Esophagus squamous epithelium (tissue), 5 donors: ENCODE measurements at places on chromosomes 1 and 21.

DNA sequence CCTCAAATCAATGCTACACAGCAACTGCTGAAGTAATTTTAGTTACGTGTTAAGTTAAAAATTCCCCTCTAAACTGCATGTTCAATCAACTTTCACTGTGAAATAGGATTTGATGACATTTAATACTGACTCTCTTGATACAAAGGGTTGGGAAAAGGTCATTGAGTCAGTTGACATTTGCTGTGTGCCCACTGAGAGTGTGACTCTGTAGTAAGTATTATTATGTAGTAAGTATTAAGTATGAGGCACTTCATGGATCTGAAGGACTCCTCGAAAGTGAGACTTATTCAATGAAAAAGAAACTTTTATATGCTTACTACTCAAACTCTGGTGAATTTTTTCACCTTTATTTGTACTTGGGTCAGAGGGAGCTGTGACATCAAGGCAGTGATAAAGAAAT is 83.1 kb upstream of the S1PR1 start:
- no peak overlapping the region for H3K4me3 ChIP-seq
- no peaks in the 10 kb centered on the region for H3K4me1 ChIP-seq
- no peaks in the 10 kb centered on the region for H3K36me3 ChIP-seq
- no peaks in the 10 kb centered on the region for H3K27me3 ChIP-seq
- DNase-seq, result no peak

DNA sequence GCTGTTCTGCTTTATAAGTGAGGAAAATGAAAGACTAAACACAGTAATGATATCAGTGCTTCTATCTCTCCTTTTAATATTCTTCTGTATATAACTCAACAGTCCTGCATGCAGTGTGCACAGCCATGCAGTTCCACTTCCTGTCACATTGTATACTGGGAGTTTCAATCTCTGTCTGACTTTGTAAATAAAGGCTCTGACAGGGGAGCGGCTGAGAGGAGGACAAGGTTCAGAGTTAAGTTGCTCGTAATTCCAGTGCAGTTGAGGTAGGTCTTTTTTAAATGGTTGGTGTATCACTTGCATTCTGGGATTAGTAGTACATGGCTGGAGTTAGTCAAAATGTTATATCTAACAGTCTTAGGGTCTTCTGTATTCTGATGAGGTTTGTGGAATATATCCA is 264.5 kb downstream of the OLFM3 start:
- H3K27me3 ChIP-seq, result no peaks in the 10 kb centered on the region
- no peaks in the 10 kb centered on the region for H3K36me3 ChIP-seq
- no peak overlapping the region for H3K4me3 ChIP-seq
- DNase-seq, result no peak
- no peak overlapping the region for H3K27ac ChIP-seq

GRCh38 chr21:32163386-32163785 is 115.5 kb downstream of the MIS18A start:
- no peak overlapping the region for H3K27ac ChIP-seq
- H3K4me3 ChIP-seq, result no peak overlapping the region
- no peak for DNase-seq
- H3K27me3 ChIP-seq, result no peaks in the 10 kb centered on the region

- no peak overlapping the region for H3K4me3 ChIP-seq
- no peaks in the 10 kb centered on the region for H3K36me3 ChIP-seq
- no peaks in the 10 kb centered on the region for H3K27me3 ChIP-seq
- no peak for DNase-seq
Measured at GRCh38 chr1:100622037-100622436, 84.1 kb downstream of the GPR88 start.

DNA sequence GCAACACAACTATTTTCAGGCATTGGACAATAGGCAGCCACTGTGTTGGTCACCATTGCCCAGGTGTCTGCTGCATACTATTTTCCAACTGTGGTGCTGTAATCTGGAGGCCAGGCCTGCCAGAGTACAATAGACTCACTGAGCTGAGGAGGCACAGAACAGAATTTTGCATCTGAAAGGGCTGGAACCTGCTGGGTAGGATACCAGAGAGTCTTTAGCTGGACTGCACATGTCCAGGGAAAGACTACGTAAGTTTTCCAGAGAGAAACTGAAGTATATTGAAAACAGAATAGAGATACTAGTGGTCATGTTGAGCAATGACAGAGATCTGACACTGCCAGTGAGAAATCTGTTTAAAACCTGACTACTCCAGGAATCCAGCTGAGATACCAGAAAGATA is 200.8 kb downstream of the RASAL2 start:
- no peaks in the 10 kb centered on the region for H3K27me3 ChIP-seq
- no peaks in the 10 kb centered on the region for H3K4me1 ChIP-seq
- DNase-seq, result no peak
- H3K36me3 ChIP-seq, result no peaks in the 10 kb centered on the region
- H3K4me3 ChIP-seq, result no peak overlapping the region

GRCh38 chr1:248800459-248800858 is 25.3 kb downstream of the SH3BP5L start:
- H3K27me3 ChIP-seq, result no peaks in the 10 kb centered on the region
- H3K4me1 ChIP-seq, result no peaks in the 10 kb centered on the region
- no peaks in the 10 kb centered on the region for H3K36me3 ChIP-seq
- no peak overlapping the region for H3K4me3 ChIP-seq
- H3K27ac ChIP-seq, result no peak overlapping the region

DNA sequence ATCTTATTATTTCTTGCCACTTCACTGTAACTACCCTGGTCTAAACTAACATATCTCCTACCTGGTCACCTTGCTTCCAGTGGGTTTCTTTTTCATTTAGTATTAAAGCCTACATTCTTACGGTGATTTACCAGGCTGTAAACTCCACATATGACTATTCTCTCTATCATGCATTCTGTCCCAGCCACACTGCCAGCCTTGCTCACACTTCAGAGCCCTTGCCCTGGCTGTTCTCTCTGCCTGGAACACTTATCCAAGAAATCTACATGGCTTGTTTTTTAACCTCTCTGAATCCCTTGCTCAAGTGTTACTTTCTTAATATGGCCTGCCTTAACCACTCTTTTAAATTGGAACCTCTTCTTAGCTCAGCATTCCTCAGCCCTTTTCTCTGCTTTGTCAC is 212.7 kb downstream of the GPR52 start:
- H3K36me3 ChIP-seq, result no peaks in the 10 kb centered on the region
- DNase-seq, result no peak
- H3K27ac ChIP-seq, result no peak overlapping the region

DNA sequence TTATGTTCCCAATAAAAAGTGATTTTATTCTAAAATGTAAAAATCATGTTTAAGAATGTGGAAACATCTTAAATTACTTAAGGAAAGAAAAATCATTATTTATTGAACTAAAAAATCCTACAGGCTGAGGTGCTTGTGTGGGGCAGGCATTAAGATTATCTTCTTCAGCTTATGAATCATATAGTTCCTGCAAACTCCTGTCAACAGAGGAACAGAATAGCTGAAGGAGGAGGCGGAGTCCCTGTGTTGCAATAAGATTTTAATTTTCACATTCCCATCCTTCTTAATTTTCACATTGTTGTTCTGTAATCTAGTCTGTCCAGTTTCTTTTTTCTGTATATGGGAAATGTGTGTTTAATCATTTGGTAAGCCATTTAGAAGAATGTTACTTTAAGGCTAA is 20.6 kb upstream of the OLFML3 start:
- H3K27me3 ChIP-seq, result no peaks in the 10 kb centered on the region
- DNase-seq, result no peak
- no peaks in the 10 kb centered on the region for H3K4me1 ChIP-seq
- peaks cover 90% of the 10 kb centered on the region for H3K36me3 ChIP-seq
- no peak overlapping the region for H3K27ac ChIP-seq
- no peak overlapping the region for H3K4me3 ChIP-seq

- H3K27ac ChIP-seq, result no peak overlapping the region
- no peaks in the 10 kb centered on the region for H3K4me1 ChIP-seq
- H3K36me3 ChIP-seq, result peaks cover 17% of the 10 kb centered on the region
- DNase-seq, result no peak
- no peaks in the 10 kb centered on the region for H3K27me3 ChIP-seq
Measured at GRCh38 chr21:46122237-46122671, 24.3 kb downstream of the COL6A2 start.

DNA sequence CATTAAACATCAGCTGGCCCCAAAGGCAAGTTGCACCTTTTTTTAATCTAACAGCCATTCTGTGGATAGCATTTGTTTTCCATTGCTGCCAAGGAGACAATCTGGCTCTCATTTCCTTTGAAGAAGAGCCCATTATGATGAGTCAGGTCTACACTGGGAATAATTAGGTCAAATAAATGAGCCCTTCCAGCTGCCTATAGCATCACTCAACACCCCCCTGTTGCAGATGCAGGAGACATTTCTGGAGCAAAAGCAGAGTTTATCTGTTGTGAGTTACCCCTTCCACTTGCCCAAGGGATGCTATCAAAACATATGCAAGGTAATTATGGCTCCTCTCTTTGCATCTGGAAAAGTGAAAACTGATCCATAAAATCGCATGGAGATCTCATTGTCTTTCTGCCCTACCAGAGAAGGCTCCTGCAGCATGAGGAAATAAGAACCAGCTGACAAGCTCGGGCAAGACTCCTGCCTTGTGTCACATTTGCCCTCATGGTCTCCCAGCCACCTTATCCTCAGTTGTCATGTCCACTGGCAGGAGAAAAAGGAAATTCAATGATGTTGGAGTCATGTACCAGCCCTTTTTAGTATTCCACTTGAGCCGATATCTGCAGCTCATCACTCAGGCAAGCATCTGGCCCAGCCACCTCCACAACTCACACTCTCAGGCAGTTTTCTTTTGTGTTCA is 135.9 kb downstream of the SLC30A10 start:
- no peak for DNase-seq
- no peaks in the 10 kb centered on the region for H3K27me3 ChIP-seq
- H3K4me1 ChIP-seq, result no peaks in the 10 kb centered on the region
- no peak overlapping the region for H3K4me3 ChIP-seq
- no peak overlapping the region for H3K27ac ChIP-seq

DNA sequence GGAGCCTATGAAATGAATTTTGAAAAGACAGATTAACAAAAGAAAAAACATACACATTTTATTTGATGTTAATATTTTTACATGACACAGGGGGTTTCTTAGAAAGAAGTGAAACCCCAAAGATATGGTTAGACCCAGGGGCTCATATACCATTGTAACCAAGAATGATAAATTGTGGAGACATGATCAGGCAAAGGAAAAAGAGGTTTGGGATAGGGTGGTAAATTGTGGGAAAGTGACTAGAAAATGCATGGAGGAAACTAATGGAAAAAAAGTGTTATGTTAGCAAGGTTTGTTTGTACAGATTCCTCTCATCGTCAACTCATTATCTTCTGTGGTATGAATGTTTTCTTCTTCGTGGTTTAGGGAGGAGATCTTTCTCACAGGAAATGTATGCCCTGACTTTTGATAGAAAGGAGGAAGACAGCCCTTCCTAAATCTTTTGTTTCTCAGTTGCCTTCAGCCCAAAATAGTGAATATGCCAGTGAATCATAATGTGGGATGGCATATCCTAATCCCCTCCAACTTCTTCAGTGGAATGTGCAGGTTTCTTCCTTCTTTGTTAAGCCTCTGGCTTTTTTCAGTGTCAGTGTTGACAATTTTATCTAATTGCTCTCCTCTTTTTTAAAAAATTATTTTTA is 140.4 kb upstream of the UBE2U start:
- DNase-seq, result no peak
- H3K4me1 ChIP-seq, result no peaks in the 10 kb centered on the region
- no peak overlapping the region for H3K27ac ChIP-seq
- no peaks in the 10 kb centered on the region for H3K27me3 ChIP-seq

DNA sequence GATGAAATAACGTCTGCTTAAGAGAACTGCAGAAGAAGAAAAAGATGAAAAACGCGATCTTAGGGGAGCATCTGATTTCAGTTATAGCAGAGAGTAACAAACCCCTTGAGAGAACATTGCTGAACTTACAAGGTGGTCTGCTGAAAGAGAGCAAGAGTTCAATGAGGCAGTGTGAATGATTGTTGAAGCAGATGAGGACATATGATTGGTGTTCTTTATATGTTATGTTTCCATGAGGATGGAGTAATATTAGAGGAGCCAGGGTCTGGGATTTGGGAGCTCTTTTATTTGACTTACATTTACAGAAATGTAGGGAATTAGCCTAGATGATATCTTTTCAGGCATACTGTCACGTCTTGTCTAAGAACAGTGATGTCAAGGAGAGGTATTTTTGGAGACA is 1302.0 kb downstream of the KCNT2 start:
- H3K4me1 ChIP-seq, result no peaks in the 10 kb centered on the region
- H3K4me3 ChIP-seq, result no peak overlapping the region
- no peaks in the 10 kb centered on the region for H3K36me3 ChIP-seq
- no peaks in the 10 kb centered on the region for H3K27me3 ChIP-seq
- no peak overlapping the region for H3K27ac ChIP-seq

DNA sequence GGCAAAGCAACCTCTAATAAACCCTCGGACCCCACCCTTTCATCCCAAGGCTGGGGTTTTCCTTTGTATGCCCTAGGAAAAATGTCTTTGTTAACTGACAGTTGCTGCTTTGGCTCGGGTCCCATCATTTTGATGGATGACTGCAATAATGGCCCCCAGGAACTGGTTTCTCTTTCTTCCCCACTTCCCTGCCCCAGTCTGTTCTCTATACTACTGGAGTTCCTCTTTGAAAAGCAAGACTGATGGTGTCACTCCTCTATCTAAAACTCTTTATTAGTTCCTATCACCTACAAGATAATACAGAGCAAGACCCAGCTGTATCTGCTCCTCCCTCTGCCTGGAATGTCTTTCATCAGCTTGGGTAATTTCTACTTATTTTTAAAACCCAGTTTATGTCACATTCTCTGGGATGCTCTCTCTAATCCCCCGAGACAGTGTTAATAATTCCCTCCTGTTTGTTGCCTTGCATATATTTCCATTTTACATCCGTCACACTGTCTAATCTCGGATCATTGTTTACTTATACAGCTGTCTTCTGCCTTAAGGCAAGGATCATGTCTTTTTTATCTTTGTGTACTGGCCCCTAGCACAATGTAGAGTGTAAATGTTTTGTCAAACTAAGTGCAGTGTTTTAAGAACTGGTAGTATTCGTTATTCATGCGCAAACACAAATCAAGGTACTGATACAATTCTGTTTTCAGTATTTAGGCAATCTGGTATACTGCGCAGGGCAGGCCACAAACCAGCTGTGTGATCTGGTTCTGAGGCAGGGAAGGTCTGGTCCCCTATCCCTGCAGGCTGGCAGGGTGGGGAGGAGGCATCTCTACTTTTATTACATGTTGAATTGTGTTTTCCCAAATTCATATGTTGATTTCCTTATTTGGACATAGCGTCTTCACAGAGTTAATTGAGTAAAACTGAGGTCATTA is 16.1 kb downstream of the SLAMF1 start:
- H3K4me3 ChIP-seq, result no peak overlapping the region
- no peaks in the 10 kb centered on the region for H3K36me3 ChIP-seq
- no peak overlapping the region for H3K27ac ChIP-seq
- H3K27me3 ChIP-seq, result no peaks in the 10 kb centered on the region
- DNase-seq, result no peak
